AG08395 (cell line): ENCODE measurements at places on chromosomes 1 and 21.

- DNase-seq = peak; percentile 40
Measured at GRCh38 chr1:94305704-94306103, 68.3 kb upstream of the ARHGAP29 start.

- peak; percentile 49 for DNase-seq
Measured at GRCh38 chr21:36065497-36066036, 4.3 kb upstream of the CBR1 start.

GRCh38 chr1:59143811-59144210 is 153.1 kb upstream of the FGGY start:
- no peak for DNase-seq

DNA sequence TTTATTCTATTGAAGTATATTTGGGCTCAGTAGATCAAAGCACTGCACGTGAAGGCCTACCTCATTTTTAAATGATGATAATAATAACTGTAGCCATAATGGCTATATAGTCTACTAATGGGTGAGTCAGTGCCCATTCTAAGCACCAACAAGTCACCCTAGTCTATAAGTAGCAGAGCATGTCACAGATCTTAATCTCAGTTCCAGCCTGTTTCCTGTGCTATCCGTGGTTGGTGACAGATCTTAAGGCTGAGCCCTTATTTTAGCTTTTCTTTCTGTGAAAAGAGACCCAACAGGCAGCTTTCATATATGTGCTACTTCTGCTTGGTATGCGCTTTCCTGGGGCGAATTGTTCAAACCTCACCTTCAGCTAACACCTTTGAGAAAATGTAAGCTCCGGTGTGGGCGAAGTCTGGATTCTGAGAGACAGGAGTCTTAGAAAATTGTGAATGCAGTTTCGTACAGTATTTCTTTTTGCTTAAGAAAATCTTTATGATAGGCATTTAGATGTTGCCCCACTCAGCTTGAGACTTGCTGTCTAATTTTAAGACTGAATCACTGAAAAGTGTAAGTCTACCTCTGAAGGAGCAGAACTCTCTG is 59.6 kb downstream of the FMN2 start:
- no peak for DNase-seq

DNA sequence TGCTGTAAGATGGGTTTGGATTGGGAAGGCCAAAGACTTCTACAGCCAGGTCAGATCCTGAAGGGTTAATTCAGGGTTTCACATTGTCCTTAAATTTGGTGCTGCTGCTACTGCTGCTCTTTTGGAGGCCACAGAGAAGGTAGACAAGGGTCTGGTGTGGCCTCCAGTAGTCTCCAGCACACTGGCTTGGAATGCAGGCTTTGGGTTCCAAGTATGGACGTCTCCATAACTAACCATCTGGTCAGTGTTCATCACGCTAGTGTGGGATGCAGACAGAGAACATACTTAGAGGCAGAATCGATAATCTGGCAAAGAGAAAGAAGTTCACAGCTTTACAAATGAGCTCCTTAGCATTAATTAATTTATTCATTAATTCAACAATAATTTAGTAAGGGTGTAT is 154.1 kb downstream of the ZBTB18 start:
- DNase-seq = peak; percentile 35

- peak; percentile 10 for DNase-seq
Measured at GRCh38 chr1:72366466-72366865, 84.1 kb upstream of the NEGR1 start.

DNA sequence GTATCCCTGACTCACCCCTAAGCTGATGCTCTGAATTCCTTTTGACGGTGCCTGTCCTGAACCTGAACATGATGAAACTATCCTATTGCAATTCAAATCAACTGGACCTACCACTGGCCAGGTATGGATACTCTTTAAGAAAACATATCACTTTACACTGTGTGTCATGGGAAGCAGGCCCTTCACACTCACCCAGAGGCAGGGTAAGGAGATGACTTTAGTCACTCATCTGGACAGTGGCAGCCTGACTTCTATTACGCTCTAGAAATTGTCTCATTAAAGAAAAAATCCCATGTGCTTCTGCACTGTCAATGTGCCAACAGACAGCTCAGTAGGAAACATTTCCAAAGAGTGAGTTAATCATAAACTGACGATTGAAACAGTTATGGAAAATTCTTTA is 94.3 kb downstream of the VAV3 start:
- peak; percentile 48 for DNase-seq

GRCh38 chr21:33334824-33335223 is 10.1 kb downstream of the IFNAR1 start:
- DNase-seq = no peak

DNA sequence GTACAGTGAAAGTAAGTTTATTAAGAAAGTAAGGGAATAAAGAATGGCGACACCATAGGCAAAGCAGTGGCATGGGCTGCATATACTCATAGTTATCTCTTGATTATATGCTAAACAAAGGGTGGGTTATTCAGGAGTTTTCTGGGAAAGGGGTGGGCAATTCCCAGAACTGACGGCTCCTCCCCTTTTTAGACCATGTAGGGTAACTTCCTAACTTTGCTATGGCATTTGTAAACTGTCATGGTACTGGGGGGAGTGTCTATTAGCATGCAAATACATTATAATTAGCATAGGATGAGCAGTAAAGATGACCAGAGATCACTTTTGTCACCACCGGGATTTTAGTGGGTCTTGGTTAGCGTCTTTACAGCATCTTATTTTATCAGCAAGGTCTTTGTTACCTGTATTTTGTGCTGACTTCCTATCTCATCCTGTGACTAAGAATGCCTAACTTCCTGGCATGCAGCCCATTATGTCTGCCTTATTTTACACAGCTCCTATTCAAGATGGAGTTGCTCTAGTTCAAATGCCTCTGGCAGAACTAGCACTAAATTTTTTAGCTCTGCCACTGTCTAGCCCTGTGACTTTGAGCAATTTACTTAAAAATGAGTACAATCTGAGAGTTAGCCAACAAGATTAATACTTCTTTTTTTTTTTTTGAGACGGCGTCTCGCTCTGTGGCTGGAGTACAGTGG is 110.3 kb upstream of the PALMD start:
- DNase-seq = no peak

DNA sequence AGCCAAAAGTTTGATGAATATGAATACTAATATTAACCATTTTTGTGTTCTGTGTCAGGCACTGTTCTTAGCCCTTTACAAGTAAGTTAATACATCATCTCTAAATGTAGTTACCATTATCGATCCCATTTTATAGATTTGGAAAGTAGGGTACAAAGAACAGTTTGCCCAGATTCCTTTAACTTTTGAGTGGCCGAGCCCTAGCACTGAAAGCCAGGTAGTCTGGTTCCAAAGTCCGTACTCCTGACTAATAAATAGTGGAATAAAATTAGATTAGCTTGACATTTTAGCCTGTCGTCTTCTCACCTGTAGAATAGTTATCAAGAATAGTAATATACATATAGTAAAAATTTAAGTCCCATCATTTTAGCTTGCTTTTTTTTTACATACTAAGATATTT is 70.6 kb downstream of the PTBP2 start:
- no peak for DNase-seq

DNA sequence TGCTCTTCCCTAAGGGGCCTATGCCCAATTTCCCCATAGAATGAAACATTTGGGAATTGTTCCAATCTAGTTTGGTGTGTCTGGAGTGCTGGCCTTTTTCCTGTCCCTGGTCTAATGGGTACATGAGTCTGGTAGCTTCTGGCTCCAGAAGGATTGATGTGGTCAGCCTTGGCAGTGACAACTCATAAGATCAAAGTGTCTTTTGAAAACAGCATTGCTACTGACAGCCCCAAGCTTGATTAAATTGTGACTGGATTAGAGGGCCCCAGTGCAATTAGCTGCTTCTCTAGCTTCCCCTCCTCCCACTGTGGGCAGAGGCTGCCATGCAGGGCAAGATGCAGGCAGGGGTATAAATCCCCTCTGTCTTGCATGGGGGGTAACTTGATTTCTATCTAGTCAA is 130.9 kb downstream of the UCK2 start:
- DNase-seq = no peak

DNA sequence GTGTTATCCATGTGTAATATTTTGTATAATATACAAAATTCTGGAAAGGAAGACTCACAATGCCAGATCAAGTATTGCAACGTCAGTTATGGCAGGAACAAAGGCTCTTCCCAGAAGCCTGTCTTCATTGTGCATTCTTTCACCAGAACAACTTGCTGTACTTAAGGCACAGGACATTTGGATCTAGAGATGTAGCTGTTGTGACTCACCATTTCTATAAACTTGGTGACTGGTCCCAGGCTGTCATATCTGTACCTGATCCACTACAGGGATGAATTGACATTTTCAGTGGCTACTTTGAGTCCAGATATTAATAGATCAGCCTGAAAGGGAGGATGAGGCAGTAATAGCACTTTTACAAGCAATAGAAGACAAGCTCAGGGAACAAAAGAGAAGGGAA is 299.8 kb downstream of the DISC1 start:
- DNase-seq = no peak

GRCh38 chr1:33165209-33165608 is 16.6 kb downstream of the TRIM62 start:
- DNase-seq = no peak

DNA sequence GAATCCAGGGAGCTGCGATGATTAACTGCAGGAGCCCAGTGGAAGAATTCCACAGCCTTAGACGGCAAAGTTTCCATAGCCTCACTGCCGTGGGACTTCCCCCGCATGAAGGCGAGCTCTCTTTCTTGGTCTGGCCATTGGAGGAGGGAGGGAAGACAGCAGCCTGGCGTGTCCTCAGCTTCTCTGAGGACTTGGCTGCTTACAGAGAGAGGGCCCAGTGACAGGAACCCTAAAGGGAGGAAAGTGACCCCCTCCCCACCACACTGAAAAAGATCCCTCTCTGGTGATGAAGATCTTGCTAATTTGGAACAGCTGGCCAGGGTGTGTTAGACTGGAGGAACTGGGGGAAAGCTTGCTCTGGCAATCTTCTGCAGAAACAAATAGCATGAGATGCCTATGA is 41.0 kb downstream of the ATP2B4 start:
- DNase-seq = peak; percentile 59

DNA sequence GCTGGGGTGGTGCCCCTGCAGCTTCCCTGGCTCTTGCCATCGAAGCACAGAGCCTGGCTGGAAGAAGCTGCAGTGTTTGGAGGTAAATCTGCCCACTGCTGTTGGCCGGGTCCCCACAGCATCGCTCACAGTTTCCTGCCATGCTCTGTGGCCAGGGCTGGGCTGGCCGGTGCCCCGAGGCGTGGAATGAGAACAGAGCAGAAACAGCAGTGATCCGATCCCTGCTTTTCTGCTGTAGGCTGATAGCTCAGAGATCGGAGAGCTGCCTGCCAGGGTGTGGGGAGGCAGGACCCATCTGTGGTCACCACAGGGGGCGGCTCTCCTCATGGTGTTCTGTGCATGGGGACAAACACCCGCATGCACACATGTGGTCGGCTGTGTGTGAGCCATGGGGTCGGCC is 11.5 kb downstream of the SLC45A1 start:
- no peak for DNase-seq

DNA sequence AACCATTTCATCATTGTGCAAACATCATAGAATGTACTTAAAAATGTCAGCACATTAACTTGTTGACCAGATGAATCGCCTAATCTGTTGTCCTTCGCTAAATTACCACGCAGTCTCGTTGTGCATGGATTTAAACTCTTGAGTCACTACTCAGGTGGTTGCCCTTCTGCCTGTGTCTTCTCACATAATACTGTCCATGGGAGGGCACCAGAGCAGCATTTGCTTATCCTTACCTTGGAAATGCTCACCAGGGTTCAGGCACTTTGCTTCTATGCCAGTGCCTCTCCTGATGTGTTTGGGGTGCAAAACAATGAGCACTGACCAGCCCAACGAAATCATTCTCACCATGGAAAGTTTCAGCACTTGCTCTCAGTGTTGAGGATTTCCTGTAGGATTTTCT is 559.9 kb downstream of the RWDD3 start:
- DNase-seq = no peak

DNA sequence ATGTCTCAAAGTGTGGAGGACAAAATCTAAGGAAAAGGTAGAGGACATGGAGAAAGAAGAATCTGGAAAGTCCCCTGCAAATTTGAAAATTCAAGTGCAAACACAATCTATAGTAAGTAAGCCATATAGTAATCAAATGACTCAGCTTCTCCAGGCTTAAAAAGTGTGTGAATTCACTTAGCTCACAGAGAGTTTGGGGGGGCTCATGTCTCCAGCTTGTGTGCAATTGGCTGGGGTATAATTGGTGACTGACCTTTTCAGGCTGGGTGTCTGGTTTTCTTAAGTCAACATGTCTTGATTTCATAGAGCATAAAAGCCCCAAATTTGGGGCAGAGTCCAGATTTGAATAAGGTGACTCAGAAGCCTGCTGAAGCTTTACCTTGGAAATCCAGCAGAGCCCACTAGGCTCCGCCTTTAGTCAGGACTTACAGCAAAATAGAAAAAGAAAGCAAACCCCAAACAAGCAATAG is 8.6 kb downstream of the CLDN14 start:
- DNase-seq = no peak

- DNase-seq = peak; percentile 27
Measured at GRCh38 chr1:204419064-204419403, 7.4 kb upstream of the PPP1R15B start.

GRCh38 chr1:24100945-24101737 is 10.8 kb downstream of the MYOM3 start:
- DNase-seq = no peak

GRCh38 chr1:98130408-98130807 is 209.6 kb upstream of the DPYD start:
- no peak for DNase-seq

GRCh38 chr1:221778125-221778524 is 36.2 kb upstream of the DUSP10 start:
- DNase-seq = no peak

DNA sequence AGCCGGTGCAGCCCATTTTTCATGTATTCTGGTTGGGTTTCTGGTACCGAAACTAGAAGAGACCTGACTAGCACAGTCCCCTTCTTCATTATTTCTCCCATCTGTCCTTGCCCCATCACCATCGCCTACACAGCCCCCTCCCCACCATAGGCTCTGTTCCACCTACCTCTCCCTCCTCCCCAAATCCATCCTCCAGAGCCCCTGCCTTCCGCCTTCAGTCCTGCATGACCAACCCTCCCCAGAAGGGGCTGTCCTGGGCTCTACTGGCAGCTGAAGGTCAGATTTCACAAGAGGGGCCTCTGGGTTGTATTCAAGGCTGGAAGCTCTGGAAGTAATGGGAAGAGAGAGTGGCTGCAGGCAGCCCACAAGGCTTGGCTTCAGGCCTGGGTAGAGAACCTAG is 55.2 kb downstream of the SDC3 start:
- no peak for DNase-seq
